ENCODE measurements at places on chromosomes 5 and 9. TPM values are rescaled to one million over a fixed set of nuclear protein-coding genes. Genes with fewer than 3 reads are reported as not detected.

PCDHGA2 gene
- 0.46 TPM for polyA plus RNA-seq

RLN1 gene
- 1.3 TPM for polyA plus RNA-seq

CCL27 gene
- 48.4 TPM for polyA plus RNA-seq

LECT2 gene
- polyA plus RNA-seq, result not detected

CHSY3 gene
- 0.59 TPM for polyA plus RNA-seq

HEMGN gene
- 4.1 TPM for polyA plus RNA-seq

STK32A gene
- 0.09 TPM for polyA plus RNA-seq

FOXI1 gene
- 1.3 TPM for polyA plus RNA-seq

AGPAT2 gene
- polyA plus RNA-seq, result 28.8 TPM

EDIL3 gene
- 2.9 TPM for polyA plus RNA-seq

SCGB3A2 gene
- 1.6 TPM for polyA plus RNA-seq

SPATA31D4 gene
- polyA plus RNA-seq, result 0.05 TPM

PRPF4 gene
- polyA plus RNA-seq, result 18.5 TPM

TMEM215 gene
- polyA plus RNA-seq, result 0.02 TPM

SLC36A3 gene
- polyA plus RNA-seq, result under 0.01 TPM

PCDHA4 gene
- polyA plus RNA-seq, result 0.05 TPM

PCDH1 gene
- polyA plus RNA-seq, result 5.1 TPM

RASGEF1C gene
- 0.11 TPM for polyA plus RNA-seq

CAMLG gene
- polyA plus RNA-seq, result 87.4 TPM

IFNK gene
- polyA plus RNA-seq, result 0.52 TPM

ANKRD31 gene
- polyA plus RNA-seq, result 0.64 TPM

CDKN2B-AS1 gene
- polyA plus RNA-seq, result 1.2 TPM

PCDHAC1 gene
- 0.02 TPM for polyA plus RNA-seq

UBE2D2 gene
- polyA plus RNA-seq, result 150 TPM

PCA3 gene
- polyA plus RNA-seq, result 0.09 TPM

BTNL3 gene
- 0.14 TPM for polyA plus RNA-seq

SLC6A3 gene
- polyA plus RNA-seq, result 14.9 TPM

SPATA31E1 gene
- 0.02 TPM for polyA plus RNA-seq

PCDHGA6 gene
- 1.2 TPM for polyA plus RNA-seq

SOX30 gene
- 0.16 TPM for polyA plus RNA-seq

ZNF366 gene
- 0.59 TPM for polyA plus RNA-seq

SUSD1 gene
- 6.4 TPM for polyA plus RNA-seq

MCCC2 gene
- 23.5 TPM for polyA plus RNA-seq

PCDHGB4 gene
- polyA plus RNA-seq, result 1.6 TPM

Data from thymus (tissue), 14 donors.